ENCODE measurements at places on chromosomes 16 and 17.

DNA sequence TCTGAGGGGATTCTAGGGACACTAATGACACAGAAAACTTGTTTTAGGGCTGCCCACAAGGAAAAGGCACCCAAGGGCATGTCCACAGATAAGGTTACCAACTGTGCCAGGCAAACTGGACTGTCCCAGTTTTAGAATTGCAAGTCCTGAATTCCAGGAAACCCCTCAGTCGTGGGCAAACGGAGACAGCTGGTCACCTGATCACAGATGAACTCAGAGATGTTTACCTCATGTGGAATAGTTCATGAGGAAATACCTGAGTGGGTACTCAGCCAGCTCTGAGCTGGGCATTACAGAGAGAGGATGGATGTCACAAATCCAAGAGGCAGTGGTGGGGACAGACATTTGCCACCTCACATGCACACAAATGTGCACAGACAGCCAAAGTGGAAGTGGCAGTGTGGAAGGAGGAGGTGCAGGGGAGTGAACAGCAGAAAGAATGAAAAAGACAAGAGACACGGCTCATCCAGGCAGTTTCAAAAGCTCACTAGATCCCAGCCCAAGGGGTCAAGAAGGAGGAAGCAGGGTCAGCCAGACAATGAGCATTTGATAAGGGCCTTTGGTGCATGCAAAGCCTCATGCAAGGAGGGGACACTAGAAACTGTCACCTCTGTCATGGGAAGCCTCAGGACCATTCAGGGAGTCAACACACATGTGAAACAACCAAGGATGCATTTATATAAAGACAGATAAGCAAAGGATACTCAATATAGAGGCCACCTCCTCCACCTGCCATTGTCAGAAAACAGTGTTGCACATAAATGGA lies 24.8 kb downstream of the TTLL6 start:
- DNase-seq: no peak

GRCh38 chr16:88570691-88571092 lies 489 bp downstream of the ZC3H18 start:
- peak; percentile 23 for DNase-seq

DNA sequence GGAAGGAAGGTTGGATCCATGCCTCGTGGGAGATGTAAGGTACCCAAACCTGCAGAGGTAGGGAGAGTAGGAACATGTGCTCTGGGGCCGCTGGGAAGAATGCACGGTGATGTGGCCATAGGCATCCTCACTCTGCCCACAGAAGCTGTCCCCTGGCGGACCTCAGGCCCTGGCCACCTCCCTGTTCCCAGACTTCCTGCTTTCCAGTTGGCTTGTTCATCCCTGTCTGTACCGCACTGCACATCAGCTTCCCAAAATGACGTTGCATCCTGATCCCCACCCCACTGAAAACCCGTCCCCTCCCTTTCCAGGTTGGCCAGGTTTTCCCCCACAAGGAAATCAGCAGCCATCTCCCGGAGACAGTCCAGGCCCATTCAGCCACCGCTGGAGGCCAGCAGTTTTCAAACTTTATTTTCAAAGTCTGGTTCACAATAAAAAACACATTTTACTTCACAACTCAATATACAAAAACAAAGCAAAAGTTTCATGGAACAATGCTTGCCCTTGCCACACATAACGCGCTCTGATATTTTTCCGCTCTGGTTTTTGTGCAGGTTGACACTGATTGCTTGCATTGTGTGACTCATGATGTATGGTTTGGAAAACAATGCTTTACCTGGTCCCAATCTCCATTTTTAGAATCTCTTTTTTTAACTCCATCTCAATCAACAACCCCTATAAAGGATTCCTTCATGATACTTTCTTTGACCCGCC lies 143.0 kb downstream of the GAS7 start:
- no peak for DNase-seq

DNA sequence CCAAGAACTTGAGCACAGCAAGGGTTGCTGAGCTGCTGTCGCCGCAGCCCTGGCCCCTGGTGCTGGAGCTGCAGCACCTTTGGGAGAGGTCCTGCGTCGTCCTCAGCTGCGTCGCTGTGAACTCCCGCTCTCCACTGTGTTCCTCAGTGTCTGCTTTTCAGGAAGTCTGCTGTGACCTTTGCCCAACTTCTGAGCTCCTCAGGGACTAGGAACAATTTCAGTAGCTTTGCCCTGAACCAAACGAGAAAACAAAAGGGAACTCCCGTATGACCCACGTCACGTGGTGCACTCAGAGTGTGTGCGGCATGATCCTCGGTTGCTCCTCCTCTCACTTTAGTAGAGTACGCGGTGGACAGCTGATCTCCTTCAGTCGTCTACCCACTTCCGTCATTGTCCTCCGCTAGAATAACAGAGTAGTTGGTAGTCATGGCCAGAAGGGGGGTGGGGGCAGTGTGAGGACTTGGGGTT lies 44.2 kb downstream of the WDR45B start:
- peak; percentile 6 for DNase-seq

- DNase-seq: no peak
Observed at GRCh38 chr16:777826-778225, 10.4 kb downstream of the RPUSD1 start.

GRCh38 chr17:49447628-49448302 lies 33.1 kb upstream of the PHB1 start:
- DNase-seq: no peak

DNA sequence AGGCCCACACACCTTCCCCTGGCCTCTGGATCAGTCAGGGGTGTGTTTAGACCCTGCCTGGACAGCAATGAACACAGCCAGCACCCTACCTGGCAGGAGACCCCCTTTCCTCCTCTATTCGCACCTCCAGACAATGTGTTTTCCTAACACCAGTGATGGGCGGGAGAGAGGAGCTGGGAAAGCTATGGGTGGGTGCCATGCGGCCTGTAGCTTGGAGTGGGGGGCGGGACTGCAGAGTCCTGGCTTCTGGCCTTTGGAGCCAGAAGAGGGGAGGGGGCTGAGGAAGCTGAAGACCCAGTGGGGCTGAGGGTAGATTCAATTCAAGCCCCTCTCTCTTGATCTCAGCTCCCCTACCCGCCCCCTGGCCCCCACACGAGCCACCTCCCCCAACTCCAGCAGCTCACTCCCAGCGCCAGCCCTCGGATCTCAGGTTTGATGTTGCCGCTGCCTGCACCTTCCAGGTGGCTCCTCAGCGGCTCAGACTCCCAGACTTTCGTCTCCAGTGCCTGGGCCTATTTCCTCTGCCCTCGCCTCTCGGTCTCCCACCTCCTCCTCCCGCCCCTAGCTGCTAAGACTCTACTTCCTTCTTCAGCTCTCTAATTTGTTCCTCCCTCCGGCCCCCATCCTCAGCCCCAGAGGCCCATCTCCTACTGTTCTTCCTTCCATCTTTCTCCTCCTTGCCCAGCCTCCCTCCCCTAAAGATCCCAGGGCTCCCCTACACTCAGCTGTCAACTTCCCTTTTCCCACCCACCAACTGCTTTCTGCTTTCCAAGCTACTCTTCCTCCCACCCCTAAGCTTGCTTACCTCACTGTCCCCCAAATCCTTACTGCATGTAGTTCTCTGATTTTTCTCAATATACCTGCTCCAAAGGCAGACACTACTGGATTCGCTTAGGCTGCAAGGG lies 6.8 kb upstream of the SP6 start:
- DNase-seq: no peak

- no peak for DNase-seq
Observed at GRCh38 chr17:17786998-17787397, 49.8 kb downstream of the SREBF1 start.

- no peak for DNase-seq
Observed at GRCh38 chr17:31830971-31831858, 27.8 kb downstream of the COPRS start.

DNA sequence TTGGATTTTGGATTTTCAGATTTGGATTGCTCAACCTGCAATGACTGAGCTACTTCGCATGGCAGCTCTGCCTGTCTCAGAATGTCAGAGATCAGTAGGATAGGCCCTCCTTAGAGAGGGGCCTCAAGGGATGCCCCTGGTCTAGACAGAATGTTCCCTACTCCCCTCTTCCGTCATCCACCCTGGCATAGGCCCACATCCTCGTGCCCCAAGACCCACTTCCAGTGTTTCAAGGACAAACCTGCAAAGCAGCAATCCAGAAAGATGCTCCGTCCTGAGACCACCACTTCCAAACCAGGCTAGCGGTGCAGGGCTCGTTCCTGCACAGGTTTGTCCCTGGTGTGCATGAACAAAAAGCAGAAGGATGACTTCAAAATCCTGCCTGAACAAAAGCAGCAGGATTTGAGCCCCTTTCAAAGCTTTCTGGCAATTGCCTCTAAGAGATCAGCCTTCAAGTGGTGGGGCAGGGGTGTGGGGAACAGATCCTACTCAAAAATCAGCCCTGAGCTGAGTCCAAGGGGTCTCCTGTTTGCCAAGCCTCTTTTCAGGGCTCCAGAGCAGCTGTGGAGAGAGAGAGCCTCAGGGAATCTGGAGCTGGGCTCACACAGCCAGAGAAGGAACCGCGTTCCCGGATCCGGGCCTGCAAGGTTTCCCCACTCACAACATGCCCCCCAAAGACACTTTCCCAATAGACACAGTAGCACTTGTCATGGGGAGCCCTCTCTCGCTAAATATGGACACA lies 121.1 kb downstream of the SOCS1 start:
- no peak for DNase-seq

DNA sequence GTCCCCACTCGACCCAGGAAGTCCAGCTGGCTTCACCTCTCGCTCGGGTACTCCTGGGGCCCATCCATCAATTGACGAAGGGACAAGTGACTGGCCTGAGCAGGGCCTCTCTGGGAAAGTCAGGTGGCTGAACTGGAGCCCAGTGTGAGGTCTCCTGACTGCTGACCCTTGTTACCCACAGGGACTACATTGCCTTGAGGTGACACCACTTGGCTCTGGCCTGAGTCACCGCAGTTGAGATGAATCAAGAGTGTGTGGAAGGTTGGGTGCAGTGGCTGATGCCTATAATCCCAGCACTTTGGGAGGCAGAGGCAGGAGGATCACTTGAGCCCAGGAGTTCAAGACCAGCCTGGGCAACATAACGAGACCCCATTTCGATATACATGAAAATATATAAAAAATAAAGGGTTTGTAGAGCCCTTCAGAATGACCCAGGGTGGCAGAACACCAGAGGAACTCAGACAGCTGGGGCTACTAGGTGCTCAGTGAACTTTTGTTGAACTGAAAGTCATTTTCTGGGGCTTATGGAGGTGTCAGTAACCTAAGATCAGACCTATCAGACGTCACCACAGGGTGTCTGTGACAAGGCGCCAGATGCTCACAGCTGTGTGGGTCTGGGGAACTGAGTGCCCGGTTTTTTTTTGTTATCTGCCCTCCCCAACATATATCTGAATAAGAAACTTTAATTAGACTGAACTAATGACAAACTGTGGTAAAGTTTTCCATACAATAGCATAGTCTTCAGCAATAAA lies 14.8 kb upstream of the ZFP90 start:
- no peak for DNase-seq

DNA sequence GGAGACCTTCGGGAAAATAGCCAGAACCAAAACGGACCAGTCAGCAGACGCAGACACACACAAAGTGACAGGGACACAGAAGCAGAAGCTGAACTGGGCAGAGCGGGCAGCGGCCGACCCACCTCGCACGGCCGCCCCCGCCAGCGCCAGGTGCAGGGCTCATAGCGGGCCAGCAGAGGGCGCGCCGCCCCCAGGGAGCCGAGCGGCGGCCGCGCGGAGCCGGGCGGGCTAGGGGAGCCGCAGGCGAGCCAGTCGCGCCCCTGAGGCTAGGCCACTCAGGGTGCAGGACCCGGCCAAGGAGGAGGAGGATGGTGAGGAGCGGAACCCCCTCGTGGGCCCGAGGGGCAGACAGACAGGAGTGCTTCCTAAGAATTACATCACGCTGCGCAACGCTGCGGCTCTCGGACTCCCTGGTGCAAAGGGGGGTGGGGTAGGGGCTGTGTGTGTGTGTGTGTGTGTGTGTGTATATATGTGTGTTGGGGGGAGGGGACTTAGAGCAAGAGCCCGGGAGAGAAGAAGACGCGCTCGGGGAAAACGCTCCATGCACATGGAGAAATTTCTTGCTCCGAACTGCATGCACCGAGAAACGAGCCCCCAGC lies 913 bp upstream of the NOG start:
- DNase-seq: peak; percentile 32

DNA sequence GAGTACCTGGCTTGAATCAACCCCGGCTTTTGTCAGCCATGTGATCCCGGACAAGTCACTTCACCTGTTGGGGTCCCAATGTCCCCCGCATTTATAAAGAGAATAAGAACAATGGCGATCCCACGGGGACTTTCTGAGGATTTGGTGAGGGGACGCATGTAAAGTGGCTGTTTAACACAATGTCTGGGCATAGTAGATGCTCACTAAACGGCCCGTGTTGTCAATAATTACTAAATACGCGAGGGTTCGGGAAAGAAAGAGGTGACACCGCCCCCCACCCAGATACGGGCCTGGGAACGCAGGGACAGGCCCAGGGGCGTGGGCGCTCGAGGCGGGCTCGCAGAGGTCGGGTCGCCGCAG lies 1.8 kb downstream of the SYNGR3 start:
- no peak for DNase-seq

GRCh38 chr16:81583893-81584631 lies 139.5 kb downstream of the CMIP start:
- no peak for DNase-seq

DNA sequence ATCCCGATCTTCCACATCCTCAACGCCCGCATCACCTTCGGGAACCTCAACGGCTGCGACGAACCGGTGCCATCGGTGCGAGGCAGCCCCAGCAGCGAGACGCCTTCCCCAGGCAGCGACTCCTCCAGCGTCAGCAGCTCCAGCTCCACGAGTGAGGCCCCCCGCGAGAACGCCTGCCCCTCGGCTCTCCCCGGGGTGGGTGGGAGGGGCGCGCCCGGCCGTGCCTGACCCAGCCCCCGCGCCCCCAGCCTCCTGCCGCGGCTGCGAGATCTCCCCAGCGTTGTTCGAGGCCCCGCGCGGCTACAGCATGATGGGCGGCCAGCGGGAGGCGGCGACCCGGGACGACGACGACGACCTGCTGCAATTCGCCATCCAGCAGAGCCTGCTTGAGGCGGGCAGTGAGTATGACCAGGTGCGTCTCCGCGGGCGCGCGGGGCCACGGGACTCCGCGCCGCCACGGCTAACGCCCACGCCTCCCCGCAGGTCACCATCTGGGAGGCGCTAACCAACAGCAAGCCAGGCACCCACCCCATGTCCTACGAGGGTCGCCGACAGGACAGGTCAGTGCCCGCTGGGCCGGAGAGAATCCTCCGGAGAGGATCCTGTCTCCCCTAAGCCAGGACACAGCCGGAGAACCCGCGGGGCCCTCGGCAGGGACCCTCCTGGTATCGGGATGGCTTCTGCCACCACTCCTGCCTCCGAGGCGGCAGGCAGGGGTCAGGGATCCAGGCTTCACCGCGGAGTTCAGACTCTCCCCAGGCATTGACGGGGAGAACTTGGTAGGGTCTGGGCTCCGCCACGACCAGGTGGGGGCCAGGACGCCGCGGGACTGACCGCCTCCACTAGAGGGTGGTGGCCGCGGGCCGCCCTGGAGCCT lies 10.1 kb downstream of the CORO6 start:
- no peak for DNase-seq

DNA sequence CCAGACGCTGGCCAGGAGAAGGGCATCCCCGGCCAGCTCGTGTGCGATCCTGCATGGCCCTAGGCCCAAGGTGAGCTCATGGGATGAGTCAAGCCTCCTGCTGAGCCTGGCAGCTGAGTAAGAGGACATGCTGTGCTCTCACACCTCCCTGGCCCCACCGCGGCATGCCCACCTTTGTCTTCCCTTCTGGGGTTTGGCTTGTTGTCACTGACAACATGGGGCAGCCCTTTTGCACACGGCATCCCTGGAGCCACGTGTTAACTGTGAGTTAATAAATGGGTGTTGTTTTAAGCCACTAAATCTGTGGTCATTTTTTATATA lies 8.9 kb upstream of the TNS4 start:
- DNase-seq: no peak

- DNase-seq: no peak
Observed at GRCh38 chr17:76048711-76049110, 21.6 kb upstream of the EVPL start.

GRCh38 chr16:89019511-89019910 lies 42.5 kb upstream of the CBFA2T3 start:
- no peak for DNase-seq

Data from hematopoietic multipotent progenitor cell treated with erythropoietin and hydrocortisone succinate and interleukin-3 and kit ligand, for 15 days (in vitro differentiated cells).